Fibroblast of skin of right biceps (primary cell): ENCODE measurements at places on chromosomes 16 and 17.

DNA sequence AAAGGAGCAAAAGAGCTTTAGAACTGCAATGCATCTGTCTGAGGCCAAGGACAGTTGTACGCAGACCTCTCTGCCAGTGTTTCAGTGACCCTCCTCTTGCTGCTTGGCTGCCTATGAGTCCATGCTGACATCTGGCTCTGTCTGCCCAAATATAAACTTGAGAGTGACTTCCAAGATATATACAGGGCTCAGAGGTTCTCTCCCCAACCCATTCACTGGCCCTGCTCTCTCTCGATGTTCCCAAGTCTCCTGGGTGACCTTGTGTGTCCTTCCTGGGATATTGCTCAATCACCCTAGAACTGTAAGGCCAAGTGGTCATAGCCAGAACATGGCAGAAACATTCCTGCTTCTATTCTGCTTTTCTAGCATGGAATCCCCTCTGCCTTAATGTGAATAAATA lies 716.3 kb downstream of the WWOX start:
- DNase-seq: no peak

GRCh38 chr17:61366715-61367413 lies 32.8 kb upstream of the TBX2 start:
- DNase-seq: no peak

DNA sequence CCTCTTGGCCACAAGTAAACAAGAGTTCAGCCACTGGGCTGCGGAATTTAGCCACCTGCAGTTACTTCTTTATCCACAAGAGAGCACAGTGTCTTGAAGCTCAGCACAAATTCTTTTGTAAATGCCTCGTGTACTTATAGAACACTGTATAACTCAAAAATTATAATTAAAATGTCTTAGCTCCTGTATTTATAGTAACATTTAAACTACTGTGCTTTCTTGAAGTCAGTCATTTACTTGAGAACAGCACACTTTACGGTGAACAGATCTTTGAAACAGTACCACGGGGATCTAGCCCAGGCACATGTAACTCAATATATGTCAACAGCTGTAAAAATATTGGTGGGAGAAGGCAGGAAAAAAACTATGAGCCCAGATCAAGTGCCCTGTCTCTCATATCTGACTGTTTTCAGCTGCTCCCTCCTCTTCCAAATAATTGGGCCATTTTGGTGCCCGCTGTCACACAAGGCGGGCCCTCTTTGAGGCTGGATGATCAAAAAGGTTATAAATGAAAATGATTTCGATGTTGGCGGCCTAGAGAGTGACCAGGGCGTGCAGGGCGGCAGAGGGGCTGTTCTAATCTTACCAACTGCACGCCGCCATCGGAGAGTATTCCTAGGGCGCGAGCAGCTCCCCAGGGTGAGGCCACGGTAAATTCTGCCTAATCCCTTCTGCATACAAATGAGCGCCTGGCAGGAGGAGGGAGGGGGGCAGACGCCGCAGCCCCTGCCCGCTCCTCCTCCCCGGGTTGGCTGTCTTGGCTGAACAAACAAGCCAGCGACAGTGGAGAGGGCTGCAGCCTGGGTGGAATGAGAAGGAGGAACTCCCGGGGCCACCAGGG lies 183.2 kb downstream of the C16orf78 start:
- DNase-seq: peak; percentile 21

DNA sequence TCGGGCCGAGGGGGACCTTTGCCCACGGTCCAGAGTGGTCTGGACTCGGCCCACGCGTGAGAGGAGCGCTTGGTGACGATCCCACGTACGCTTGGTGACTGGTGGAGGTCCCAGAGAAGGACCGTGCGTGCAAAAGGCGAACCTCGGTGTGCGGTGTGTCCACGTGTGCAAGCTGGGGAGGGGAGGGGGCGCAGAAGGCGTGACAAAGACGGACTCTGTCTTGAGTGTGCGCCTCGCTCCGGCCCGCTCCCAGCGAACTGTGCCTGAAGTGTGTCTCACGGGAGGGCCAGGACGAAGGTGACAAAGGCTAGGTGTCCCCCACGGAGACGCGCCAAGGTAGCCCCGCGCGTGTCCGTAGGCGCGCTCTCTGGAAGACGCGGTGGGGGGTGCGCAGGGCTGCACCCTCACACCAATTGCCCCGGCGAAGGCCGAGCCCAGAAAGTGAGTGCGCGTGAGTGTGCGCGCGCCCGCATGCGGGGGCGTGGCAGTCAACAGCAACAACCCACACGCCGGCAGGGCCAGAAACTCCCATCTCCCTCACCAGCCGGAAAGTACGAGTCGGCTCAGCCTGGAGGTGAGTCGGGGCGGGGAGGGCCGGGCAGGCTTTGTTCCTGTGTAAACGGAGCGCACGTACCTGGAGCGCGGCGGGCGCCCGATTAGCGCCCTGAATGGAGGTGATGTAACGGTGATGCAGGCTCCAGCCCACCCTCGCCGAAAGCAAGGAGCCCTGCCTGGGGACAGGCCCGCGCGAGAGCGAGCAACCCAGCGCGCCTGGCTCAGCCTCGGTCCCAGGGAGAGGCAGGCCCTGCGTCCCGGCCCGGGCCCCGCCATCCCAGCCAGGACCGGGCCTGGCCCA lies at the start of gene GPRC5C:
GPRC5C (plus strand) TSS at position 521 of the 856 bp plus-strand sequence. CDS start 7,689 bp downstream, outside the sequence.
- peak; percentile 25 for DNase-seq

- DNase-seq: peak; percentile 11
Observed at GRCh38 chr16:60755907-60756306, 1280.3 kb downstream of the CDH8 start.

- DNase-seq: no peak
Observed at GRCh38 chr16:87209808-87210512, 107.2 kb downstream of the C16orf95 start.

- no peak for DNase-seq
Observed at GRCh38 chr17:12737740-12738469, 51.4 kb upstream of the ARHGAP44 start.

GRCh38 chr17:54789101-54789880 lies 111.4 kb upstream of the TOM1L1 start:
- DNase-seq: no peak

DNA sequence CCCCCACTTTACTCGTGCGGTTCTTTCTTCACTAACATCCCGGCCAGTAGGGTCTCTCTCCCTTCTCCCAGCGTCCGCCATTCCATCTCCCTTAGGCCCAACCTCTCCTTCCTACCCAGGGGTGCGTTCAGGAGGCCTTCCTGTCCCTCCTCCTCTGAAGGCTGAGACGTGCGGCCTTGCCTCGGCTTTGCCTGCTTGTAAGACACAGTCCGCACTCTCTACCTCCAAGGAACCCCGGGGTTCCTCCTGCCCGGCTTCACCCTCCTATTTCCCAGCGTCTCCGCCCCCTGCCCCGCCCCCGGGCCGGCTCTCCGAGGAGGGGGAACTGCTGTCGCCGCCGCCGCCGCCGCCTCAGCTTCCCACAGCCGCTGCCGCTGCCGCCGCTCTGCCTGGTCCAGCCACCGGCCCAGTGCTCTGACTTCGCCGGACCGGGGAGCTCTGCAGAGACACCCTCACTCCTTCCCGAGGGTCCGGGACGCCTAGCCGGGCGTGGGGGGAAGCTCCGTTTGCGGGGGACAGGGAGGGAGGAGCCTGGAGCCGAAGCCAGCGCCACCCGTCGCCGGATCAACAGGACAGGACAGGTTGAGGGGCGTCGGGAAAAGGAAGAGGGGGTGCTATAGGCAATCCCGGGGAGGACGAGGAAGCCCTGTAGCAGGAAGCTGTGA lies 1.2 kb upstream of the FGF11 start:
- DNase-seq: no peak

GRCh38 chr17:36786867-36787266 lies 150.4 kb upstream of the LHX1 start:
- DNase-seq: no peak

GRCh38 chr16:73054813-73055482 lies 7.0 kb upstream of the ZFHX3 start:
- DNase-seq: peak; percentile 85
